Large intestine (tissue), 12 donors: ENCODE measurements at places on chromosomes 2 and 18.
A peak's percentile ranks its signal among the peaks of the same experiment; 100 is the strongest.

DNA sequence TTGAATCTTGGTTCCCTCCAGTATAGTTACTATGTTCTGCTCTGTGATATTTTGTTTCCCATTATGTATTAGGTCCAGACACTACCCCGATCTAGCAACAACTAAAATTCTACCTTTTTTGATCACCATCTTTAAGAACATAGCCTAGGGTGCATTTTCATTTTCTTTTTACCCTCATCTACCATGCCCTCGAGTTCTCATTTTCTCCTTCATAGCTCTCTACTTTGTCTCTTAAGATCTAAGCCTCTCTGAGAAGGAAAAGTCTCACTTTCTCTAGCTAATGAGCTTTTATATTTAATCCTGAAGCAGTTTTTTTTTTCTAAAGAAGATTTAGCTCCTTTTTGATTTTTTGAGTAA, 1089.4 kb upstream of the SLC39A10 start:
- H3K4me3 ChIP-seq = no peak overlapping the region
- H3K27me3 ChIP-seq = no peaks in the 10 kb centered on the region
- no peaks in the 10 kb centered on the region for H3K4me1 ChIP-seq
- no peaks in the 10 kb centered on the region for H3K36me3 ChIP-seq
- no peak for DNase-seq
- no peak overlapping the region for H3K27ac ChIP-seq

- DNase-seq = no peak
- no peak overlapping the region for H3K27ac ChIP-seq
- H3K4me3 ChIP-seq = no peak overlapping the region
- no peaks in the 10 kb centered on the region for H3K36me3 ChIP-seq
Measured at GRCh38 chr2:4903656-4904348, 788.4 kb upstream of the SOX11 start.

- H3K4me3 ChIP-seq = no peak overlapping the region
- H3K4me1 ChIP-seq = no peaks in the 10 kb centered on the region
- no peak overlapping the region for H3K27ac ChIP-seq
- no peaks in the 10 kb centered on the region for H3K36me3 ChIP-seq
- H3K27me3 ChIP-seq = no peaks in the 10 kb centered on the region
- DNase-seq = no peak
Measured at GRCh38 chr2:212998626-212999359, 152.6 kb downstream of the IKZF2 start.

GRCh38 chr2:200155652-200156051, 150.8 kb upstream of the SPATS2L start:
- no peak for DNase-seq
- peaks cover 25% of the 10 kb centered on the region for H3K4me1 ChIP-seq
- H3K36me3 ChIP-seq = no peaks in the 10 kb centered on the region
- peak overlapping the region; percentile 46 for H3K27ac ChIP-seq
- no peaks in the 10 kb centered on the region for H3K27me3 ChIP-seq

DNA sequence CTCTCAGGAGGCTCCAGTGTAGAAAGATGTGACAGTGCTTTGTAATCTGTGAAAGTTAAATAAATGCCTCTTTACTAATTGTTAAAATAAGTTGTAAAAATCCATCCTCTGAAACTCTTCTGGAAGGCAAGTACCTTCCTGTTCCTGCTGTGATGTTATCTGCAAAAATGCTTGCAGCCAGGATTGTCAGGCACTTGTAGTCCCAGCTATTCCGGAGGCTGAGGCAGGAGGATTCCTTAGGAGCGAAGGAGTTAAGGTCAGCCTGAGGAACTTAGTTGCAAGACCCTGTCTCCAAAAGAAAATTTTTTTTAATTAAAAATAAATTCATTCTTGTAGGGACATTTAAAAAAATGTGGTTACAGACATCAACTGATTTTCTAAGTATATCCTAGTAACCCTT, 22.7 kb upstream of the BMPR2 start:
- no peaks in the 10 kb centered on the region for H3K4me1 ChIP-seq
- no peaks in the 10 kb centered on the region for H3K27me3 ChIP-seq
- no peak for DNase-seq

- DNase-seq = peak; percentile 35
- H3K4me3 ChIP-seq = no peak overlapping the region
- no peaks in the 10 kb centered on the region for H3K36me3 ChIP-seq
- peaks cover 4% of the 10 kb centered on the region for H3K4me1 ChIP-seq
- no peaks in the 10 kb centered on the region for H3K27me3 ChIP-seq
Measured at GRCh38 chr2:187500585-187501359, 52.7 kb upstream of the CALCRL start.

DNA sequence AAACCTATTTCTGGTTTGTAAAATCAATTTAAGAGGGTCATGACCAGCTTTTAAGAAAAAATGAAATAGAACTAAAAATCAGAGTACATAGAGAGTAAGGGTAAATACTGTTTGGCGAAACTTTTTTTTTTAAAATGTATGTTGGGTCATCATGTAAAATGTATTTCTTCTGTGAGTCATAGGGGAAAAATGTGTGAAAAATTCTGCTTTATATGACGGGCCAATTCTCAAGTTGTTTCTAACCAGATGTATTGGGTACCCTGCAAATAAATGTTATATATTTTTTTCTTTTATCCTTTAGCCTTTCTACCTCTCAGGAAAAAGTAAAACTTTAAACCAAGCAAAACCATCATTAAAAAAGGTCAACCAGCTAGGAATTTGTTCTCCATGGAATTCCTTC, 13.9 kb downstream of the AFTPH start:
- H3K36me3 ChIP-seq = no peaks in the 10 kb centered on the region
- H3K27ac ChIP-seq = no peak overlapping the region
- H3K4me3 ChIP-seq = no peak overlapping the region

- H3K27ac ChIP-seq = no peak overlapping the region
- DNase-seq = no peak
- H3K4me3 ChIP-seq = no peak overlapping the region
- H3K36me3 ChIP-seq = no peaks in the 10 kb centered on the region
Measured at GRCh38 chr18:79403723-79404566, 8.2 kb downstream of the NFATC1 start.

- H3K4me3 ChIP-seq = no peak overlapping the region
- H3K4me1 ChIP-seq = no peaks in the 10 kb centered on the region
- H3K36me3 ChIP-seq = no peaks in the 10 kb centered on the region
- H3K27ac ChIP-seq = no peak overlapping the region
- no peak for DNase-seq
Measured at GRCh38 chr18:63588909-63589308, 1.8 kb downstream of the SERPINB13 start.

DNA sequence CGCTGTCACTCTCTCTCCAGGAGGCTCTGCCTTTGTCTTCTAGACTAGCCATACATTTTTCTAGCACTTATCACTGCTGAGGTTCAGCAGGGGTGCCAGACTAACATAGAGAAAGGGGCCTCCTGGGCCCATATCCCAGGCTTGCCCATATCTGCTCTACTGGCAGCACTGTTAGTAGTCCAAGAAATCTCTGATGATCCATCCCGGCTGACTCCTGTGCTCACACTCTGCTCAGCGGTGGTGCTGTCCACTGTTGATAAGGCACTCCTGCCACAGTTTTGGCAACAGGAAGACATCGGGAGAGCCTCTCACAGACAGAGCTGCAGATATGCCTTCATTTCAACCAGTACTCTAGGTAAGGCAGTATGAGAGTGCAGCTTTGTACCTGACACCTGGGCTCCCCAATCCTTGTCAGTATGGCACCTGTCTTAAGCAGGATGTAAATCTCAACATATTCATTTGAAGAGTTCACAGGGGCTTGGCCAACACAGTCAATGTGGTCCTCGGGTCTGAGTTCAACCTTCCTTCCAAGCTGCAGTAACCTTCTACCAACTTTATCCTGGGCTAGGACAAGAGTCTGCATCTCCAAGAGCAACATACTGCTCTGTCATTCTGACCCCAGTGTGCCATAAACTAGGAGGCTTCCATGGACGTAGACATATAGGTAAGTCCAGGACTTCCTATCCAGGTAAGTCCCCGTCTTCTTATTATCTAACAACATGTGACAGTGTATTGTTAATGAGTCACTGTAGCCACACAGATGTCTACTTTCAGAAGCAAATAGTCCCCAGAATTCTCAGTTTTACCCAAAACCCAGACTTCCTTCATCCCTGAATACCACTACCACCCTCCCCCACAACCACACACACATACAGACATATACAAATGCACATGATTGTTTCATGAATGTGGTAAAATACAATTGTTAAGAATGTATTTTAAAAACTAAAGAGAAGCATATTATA, 16.2 kb downstream of the KLF7 start:
- no peak overlapping the region for H3K27ac ChIP-seq
- H3K4me3 ChIP-seq = no peak overlapping the region
- H3K27me3 ChIP-seq = no peaks in the 10 kb centered on the region

DNA sequence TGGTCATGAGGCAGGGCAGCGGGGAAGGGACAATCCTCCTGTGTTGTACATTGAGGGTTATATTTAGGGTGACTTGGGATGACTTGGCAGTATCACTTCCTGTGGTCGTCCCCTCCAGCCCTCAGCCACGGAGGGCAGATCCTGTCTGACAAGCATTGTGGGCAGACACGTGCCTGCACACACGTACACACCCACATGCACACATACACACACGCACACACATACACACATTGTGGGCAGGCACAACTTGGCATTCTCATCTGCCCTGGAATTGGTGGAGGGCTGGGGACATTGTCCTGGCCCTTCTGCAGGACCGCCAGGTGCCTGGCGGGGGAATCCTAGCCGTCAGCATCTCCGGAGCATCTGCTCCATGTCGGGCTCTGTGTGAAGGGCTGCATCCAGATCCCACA, 47.6 kb downstream of the ODC1 start:
- H3K4me3 ChIP-seq = no peak overlapping the region
- no peaks in the 10 kb centered on the region for H3K27me3 ChIP-seq
- H3K4me1 ChIP-seq = peaks cover 24% of the 10 kb centered on the region

DNA sequence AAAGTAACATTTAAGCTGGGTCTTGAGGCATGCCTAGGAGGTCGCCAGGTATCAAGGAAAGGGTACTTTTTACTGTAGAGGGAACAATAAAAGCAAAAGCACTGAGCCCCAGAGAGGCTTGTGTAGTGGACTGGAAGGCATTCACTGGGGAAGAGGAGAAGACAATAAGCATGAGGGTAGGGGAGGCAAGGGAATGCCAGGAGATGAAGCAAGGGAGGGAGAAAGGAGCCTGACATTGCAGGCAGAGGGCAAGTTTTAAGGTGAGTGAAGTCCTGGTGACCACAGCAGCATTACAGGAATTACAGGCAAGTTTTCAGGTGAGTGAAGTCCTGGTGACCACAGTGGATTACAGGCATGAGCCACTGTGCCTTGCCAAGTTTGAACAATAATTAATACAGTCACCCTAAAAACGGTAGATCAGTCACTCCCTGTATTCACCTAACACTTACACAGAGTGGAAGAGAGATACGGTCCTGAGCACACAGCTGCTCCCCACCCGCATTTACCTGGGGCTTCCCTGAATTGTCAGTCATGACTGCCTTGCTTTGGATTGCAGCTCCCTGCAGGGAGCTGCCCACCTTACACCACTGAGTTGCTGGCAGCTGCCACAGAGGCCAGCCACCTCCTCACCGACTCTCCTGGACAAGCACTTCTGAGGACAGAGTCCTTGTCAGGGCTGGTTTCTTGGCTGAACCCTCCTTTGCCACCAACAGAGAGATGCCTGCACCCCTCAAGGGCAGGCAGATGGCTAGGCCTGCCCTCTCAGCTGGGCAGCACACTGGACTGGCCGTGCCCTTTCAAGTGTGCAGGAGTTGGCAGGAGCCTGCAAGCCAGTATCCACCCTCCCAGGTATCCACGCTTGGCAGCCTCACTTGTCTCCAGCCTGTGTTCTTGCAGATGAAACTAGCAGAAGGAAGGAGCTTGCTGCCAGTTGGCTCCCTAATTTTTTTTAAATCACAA, 153.2 kb upstream of the MSH6 start:
- H3K27ac ChIP-seq = no peak overlapping the region
- H3K36me3 ChIP-seq = no peaks in the 10 kb centered on the region
- no peaks in the 10 kb centered on the region for H3K27me3 ChIP-seq
- no peak for DNase-seq

GRCh38 chr2:128736046-128736688, 417.5 kb upstream of the HS6ST1 start:
- H3K36me3 ChIP-seq = no peaks in the 10 kb centered on the region
- H3K27ac ChIP-seq = no peak overlapping the region
- H3K4me1 ChIP-seq = peaks cover 20% of the 10 kb centered on the region
- DNase-seq = no peak
- H3K27me3 ChIP-seq = peaks cover 8% of the 10 kb centered on the region
- no peak overlapping the region for H3K4me3 ChIP-seq

DNA sequence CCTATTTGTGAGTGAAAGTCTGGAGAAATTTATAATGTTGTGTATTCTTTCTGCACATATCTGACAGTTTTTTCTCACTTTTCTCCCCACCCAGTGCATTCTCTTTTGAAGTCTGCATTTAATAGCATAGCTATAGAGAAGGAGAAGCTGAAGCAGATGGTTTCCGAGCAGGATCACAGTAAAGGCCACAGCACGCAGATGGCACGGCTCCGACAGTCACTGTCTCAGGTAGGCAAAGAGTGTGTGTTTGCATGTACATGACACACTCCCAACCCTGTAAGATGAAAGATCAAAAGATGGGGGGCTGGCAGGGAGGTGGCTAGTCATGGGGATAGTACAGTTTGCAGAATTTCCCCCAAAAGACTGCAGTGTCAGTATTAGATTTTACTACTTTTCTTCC, 89.4 kb downstream of the PRKRA start:
- H3K36me3 ChIP-seq = no peaks in the 10 kb centered on the region
- no peaks in the 10 kb centered on the region for H3K4me1 ChIP-seq
- no peak overlapping the region for H3K27ac ChIP-seq
- no peak for DNase-seq
- H3K4me3 ChIP-seq = no peak overlapping the region
- no peaks in the 10 kb centered on the region for H3K27me3 ChIP-seq
